CD4-positive, alpha-beta T cell (primary cell): ENCODE measurements at places on chromosomes 2 and 18.

DNA sequence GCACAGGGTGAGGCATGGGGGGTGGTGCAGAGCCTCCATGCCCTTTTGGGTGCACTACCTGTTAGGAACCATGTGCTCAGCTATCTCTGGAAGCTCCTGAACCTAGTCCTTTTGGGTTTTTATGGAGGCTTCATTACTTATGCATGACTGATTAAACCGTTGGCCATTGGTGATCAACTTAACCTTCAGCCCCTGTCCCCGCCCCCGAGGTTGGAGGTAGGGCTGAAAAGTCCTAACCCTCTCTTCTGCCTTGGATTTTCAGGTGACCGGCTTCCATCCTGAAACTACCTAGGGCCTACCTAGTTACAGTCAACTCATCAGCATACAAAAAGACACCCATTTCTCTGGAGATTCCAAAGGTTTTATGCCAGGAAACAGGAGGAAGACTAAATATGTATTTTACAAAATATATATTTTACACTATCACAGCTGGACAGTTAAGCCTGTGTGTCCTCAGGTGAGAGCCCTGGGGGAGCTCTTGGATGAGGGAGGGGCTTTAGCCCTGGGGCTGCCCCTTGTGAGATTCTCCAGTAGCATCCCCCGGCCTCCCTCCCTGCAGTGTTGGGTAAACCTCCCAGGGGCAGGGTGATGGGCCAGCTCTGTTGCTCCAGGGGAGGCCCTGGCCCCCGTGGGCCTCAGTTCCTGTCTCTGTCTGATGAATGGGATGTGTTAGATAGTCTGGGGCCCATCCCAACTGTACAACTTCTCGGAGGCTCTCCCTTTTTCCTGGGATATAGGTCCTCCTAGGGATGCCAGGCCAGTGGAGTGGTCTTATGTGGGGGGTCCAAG lies 24.1 kb downstream of the GLI2 start:
- no peak for DNase-seq

GRCh38 chr2:64767670-64768468 lies 114.2 kb upstream of the SERTAD2 start:
- peak; percentile 36 for DNase-seq

GRCh38 chr2:197972061-197972460 lies 167.7 kb downstream of the PLCL1 start:
- no peak for DNase-seq

GRCh38 chr2:230318190-230319121 lies 8.5 kb upstream of the SP140L start:
- no peak for DNase-seq

DNA sequence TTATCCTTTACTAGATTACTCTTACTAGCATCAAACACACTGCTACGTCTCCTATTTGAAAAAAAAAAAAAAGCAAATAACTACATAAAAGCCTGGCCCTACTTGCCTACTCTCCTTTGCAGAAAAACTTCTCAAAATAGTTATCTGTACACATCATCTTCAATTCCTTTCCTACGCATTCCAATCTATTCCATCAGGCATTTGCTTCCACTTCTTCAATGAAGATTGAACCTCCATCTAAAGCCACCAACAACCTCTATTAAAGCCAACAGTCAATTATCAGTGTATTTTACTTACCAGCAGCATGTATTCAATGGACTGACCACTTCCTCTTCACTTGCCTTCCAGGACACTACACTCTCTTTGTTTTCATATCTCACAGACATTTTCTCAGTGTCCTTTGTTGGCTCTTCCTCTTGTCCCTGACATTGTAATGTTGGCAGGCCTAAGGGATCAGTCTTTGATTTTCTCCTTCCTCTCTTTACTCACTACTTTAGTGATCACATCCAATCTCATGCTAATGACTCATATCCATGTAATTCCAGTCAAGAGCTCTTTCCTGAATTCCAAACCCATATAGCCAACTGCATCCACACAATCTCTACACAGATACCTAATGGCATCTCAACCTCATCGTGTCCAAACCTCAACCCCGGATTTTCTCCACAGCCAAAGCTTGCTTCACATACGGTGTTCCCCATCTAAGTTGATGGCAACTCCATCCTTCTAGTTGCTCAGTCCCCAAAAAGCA lies 131.3 kb downstream of the CCDC148 start:
- DNase-seq: no peak
